ENCODE measurements at places on chromosomes 16 and 17. TPM values are rescaled to one million over a fixed set of nuclear protein-coding genes. Genes with fewer than 3 reads are reported as not detected.

The HS3ST3A1 gene
- not detected for total RNA-seq

The CIAO3 gene
- total RNA-seq, result 38.2 TPM

The FBXO47 gene
- total RNA-seq, result not detected

The SDR42E2 gene
- not detected for total RNA-seq

The KRTAP9-4 gene
- total RNA-seq, result not detected

The SOX8 gene
- total RNA-seq, result 0.16 TPM

The ITGA2B gene
- 0.76 TPM for total RNA-seq

The ORC6 gene
- 11.8 TPM for total RNA-seq

The PMFBP1 gene
- total RNA-seq, result not detected

The XYLT2 gene
- total RNA-seq, result 26.9 TPM

The NPIPB8 gene
- total RNA-seq, result not detected

The HASPIN gene
- 7.4 TPM for total RNA-seq

The PRR29 gene
- 0.44 TPM for total RNA-seq

The ST6GALNAC1 gene
- total RNA-seq, result not detected

The BAIAP3 gene
- total RNA-seq, result 3.7 TPM

The TNFSF13 gene
- 0.81 TPM for total RNA-seq

The FOXJ1 gene
- total RNA-seq, result not detected

The MYH13 gene
- total RNA-seq, result not detected
